ENCODE measurements at places on chromosomes 1 and 21. TPM values are rescaled to one million over a fixed set of nuclear protein-coding genes. Genes with fewer than 3 reads are reported as not detected.
A peak's percentile ranks its signal among the peaks of the same experiment; 100 is the strongest.

- DNase-seq = no peak
Observed at GRCh38 chr1:216046336-216046735, 376.9 kb downstream of the USH2A start.

DNA sequence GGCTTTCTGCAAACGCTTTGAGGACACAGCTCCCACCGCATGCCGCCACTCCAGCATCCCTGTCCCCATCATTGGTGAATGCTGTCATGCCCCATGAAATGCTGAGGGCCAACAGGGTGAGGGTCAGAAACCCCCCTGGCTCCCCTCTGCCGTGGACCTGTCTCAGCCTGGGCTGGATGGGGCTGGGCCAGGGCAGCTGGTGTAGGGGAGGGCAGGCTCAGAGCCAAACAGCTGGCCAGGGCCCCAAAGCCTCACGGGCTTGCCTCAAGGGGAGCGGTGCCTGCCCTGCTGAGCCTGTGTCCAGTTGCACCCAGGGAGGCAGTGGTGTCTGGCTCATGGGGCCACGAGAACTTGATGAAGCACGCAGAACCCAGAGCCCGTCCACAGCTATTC is 49.7 kb downstream of the S100B start:
- DNase-seq = no peak

GRCh38 chr1:64934115-64934877 is 32.1 kb downstream of the JAK1 start:
- peak; percentile 68 for DNase-seq

DNA sequence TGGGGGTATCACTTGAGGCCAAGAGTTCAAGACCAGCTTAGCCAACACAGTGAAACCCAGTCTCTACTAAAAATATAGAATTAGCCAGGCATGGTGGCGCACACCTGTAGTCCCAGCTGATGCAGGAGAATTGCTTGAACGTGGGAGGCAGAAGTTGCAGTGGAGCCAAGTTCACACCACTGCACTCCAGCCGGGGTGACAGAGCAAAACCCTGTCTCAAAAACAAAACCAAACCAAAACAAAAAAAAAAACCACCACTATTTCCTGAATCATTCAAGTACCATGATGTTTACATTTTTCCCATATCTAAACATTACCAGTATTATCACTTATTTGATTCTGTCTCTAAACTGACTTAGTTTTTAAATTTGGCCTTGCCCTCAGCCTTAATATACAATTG is 29.5 kb downstream of the TUT4 start:
- DNase-seq = no peak

GRCh38 chr1:54819195-54819536 is 18.0 kb upstream of the TTC22 start:
- DNase-seq = no peak

GRCh38 chr1:234602334-234603220 is 7.4 kb downstream of the IRF2BP2 start:
- peak; percentile 93 for DNase-seq

UROD gene
- total RNA-seq = 207 TPM
